ENCODE measurements at places on chromosomes 12 and 14. TPM values are rescaled to one million over a fixed set of nuclear protein-coding genes. Genes with fewer than 3 reads are reported as not detected.

GRCh38 chr12:59486827-59487226 lies 109.0 kb upstream of the SLC16A7 start:
- DNase-seq = no peak

DNA sequence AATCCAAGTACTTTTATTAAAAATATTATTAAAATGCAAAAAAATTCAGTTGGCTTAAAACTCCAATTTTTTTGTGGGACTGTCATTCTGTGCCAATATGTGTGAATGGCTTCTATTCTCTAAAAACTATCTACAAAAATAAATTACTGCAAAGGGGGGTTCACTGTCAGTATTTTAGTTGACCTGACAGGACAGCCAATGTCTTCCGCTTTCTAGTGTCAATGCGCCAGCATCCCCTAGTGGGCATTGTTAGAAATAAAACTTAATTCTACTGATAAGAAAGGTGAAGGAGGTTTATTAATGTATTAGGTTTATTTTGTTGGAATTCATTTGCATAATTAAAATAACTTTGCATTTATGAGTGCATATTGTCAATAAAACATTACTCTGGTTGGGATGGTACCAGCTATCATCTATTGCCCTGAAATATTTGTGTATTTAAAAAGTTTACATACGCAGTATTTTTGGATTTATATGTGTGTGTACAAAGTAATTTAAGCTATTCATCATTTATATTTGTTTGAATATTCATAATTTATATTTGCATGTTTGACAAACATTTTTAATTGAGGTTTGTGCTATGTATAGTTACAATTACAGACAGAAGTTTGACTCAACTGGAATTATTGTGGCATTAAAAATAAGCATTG lies 527.2 kb downstream of the FLRT2 start:
- no peak for DNase-seq

EAPP gene
- 22.4 TPM for total RNA-seq

DNA sequence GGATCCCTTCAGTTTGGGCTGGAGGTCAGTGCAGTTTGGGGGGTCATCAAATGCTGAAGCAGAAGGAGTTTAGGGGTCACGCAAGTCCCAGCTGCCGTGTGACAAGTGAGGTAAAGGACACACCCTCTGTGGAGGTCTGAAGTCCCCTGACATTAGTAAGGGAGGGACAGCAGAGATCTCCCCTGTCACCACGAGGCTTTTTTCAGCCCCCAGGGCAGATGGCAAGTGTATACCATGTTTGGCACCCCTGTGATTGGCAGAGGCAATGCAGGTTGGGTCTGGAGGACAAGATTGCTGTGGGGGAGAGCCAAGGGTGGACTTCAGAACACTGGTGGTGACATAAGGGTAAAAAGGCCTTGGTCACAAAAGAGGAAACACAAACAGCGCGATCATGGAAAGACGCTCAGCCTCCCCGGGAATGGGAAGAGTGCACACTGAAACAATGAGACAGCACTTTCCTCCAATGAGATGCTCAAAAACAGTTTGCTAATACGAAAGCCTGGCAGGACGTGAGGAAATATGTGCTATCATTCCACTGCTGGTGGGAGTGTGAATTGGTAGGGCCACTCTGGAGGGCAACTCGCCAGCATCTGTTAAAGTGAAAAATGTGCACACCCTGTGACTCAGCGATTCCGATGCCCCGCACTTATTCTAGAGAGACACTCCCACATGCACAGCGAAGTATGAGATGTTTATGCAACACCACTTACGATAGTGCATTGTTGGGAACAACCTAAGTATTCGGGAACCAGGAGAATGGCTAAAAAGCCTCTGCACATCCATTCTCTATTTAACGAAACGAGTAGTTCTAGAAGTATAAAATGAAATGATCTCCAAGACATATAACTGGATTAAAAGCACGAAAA lies 14.4 kb upstream of the CD27 start:
- DNase-seq = peak; percentile 97

DNA sequence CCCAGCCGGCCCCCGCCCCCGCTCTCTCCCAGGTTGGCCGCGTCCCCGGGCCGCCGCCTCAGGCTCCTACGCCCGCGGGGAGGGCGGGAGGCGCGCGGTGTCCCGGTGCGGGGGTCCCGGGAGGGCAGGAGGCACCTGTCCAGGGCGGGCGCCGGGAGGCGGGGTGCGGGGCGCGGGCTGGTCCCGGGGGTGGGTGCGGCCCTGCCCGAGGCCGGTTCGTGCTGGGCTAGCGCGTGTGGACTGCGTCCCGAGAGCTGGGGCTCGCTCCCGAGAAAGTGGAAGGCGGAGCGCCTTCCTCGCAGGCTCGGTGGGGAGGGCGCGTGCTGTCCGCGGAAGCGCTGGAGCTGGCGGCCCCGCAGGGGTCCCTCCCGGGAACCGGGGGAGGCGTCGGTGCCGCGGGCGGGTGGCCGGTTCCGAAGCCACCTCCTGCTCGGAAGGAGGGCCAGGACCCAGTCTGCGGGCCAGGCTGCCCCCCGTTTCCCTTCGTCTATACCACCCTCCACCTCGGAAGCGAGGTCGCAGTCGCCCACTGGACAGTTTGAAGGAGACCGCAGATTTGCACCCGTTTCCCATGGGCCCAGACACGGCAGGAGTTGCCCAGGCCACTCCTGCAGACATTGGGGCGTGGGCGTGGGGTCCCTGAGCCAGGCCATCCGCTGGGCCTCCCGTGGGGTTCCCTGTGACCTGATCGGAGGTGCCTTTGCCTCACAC lies 636 bp downstream of the ZFYVE21 start:
- DNase-seq = peak; percentile 87

DNA sequence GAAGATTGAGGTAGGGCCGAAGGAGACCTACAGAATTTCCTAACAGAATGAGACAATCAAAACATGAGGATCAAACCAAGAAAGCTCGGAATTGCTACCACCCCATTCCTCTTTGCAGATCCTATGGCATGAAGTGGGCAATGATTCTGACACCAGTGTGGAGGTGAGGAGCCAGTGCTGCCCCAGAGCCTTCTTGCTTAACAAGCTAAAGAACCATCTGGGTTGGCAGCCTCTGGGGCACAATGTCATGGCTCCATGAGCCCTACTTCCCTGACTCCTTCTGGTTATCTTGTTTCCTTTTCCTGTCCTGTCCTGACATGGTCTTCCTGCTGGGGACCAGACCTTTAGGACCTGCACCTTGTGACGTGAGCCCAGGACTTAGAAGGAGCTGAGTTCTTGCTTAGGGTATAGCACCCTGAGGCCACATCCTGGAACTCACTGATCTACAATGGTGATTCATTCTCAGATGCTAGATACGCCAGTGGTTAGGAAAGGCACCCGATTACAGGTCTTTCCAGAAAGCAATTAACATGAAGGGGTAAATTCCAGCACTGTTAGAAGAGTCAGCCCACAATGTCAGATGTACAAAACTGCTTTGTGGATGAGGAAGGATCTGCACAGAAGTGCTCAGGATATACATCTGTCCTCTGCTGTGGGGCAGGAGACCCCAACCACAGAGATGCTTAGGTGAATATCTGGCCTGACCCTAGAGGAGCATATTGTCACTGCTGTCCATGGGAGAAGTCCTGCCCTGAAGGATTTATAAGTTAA lies 324.2 kb downstream of the ZFP36L1 start:
- DNase-seq = no peak

DNA sequence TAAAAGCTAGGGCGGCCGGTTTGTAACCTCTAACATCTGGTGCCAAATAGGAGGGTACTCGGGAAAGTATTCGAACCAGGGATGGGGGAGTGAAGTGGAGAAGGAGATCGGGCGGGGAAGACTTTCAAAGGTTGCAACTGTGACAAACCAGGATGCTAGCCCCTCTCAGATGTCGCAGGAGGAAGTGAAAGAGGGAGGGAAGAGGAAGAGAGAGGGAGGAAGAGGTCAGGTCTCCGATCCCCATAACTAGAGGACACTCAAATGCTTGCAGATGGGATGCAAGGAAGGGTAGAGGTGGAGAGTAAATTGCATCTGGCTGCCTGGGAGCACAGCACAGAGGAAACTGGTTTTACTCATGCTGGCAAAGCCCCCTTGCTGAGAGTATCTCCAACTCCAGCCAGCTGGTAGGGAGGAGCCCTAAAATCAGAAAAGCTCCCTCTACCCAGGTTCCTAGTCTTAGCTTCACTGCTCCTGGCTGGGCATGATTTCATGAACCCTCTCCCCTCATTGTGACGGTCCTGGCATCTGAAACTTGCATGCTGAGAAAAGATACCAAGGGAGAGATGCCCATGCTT lies 696.7 kb upstream of the TBX3 start:
- DNase-seq = no peak

SMIM41 gene
- 0.19 TPM for total RNA-seq

GRCh38 chr12:117439531-117440001 lies 78.1 kb upstream of the NOS1 start:
- DNase-seq = no peak

- DNase-seq = no peak
These were observed 51.5 kb upstream of the KCNJ8 start for GRCh38 chr12:21825886-21826617.

DNA sequence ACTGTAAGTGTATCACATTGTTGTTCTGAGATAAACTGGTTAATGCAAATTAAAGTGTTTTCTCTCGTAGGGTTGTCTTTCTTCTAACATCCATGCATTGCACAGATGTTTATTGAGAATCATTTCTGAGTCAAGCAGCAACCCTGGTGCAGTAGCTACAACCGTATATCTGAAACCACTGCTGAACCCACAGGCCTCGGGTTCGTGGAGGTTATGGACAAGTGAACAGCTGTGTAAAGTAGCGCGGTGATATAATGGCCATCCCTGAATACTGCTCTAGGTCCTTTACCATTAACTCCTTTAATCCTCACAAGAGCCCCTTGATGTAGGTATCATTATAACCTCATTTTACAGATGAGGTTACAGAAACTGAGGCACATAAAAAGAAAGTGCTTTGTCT lies 486.1 kb upstream of the TMEM132C start:
- DNase-seq = no peak

SSPN gene
- 47.4 TPM for total RNA-seq

SLC38A4 gene
- 1.0 TPM for total RNA-seq

PLA2G1B gene
- total RNA-seq = 2.0 TPM
